ENCODE measurements at places on chromosomes 6 and 20.

GRCh38 chr6:99588618-99589289 is 17.9 kb upstream of the PRDM13 start:
- no peak for DNase-seq

DNA sequence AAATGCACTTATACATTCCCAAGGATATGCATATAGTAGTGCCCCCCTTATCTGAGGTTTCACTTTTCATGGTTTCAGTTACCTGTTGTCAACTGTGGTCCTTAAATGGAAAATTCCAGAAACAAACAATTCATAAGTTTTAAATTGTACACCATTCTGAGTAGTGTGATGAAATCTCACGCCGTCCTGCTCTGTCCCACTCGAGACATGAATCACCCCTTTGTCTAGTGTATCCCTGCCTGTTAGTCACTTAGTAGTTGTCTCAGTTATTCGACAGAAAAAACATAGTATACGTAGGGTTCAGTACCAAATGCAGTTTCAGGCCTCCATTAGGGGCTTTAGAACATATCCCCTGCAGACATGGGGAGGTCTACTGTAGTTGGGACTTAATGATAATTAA is 57.0 kb downstream of the MAP1LC3A start:
- DNase-seq, result no peak

DNA sequence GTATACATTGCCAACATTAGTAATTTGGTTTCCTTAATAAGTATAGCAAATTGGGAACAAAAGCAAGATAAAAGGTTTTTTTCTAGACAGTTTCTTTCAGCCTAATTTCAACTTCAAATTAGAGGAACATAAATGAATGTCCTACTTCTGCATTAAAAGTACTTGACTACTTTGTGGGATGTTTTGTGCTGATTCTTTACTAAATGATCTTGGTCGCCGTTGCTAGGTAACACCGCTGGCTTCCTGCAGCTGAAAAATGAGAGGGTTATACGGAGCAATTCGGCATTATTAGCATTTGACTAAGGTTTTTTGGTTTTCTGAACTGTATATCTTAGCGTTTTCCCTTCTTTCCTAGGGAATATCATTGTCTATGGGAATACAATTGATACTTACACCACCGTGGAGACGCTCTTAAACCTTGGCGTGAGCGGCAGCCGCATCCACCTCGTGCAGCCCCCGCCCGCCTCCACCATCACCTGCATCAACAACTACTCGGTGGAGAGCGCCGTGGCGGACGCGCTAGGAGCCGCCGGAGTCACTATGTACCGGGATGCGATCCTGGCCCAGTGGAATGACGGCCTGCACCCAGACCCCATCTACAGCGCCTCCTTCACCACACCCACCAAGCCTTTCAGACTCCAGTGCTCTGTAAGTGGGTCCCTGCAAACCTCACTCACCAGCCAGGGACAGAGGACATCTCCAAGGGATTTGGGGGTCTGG is 90.9 kb upstream of the INSM1 start:
- no peak for DNase-seq

DNA sequence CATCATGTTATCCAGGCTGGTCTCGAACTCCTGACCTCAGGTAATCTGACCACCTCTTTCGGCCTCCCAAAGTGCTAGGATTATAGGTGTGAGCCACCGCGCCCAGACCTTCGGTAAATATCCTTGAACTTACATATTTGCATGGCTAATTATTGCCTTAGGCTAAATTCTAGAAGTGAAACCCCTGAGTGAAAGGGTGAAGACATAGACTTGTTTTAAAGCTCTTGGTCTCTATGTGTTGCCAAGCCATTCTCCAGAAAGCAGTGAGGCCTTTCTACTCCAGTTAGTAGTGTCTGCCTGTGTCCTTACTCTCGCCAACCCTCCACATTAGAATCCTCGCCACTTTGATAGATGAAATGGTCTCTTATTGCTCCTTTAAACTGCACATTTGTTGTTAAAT is 2.6 kb upstream of the NOTCH4 start:
- DNase-seq, result no peak

- DNase-seq, result no peak
Observed at GRCh38 chr6:138204303-138204702, 14.0 kb downstream of the PBOV1 start.

- no peak for DNase-seq
Observed at GRCh38 chr20:39800111-39800510, 838.0 kb downstream of the DHX35 start.

- no peak for DNase-seq
Observed at GRCh38 chr20:51562027-51562331, 19.5 kb upstream of the NFATC2 start.

- no peak for DNase-seq
Observed at GRCh38 chr6:51199733-51200260, 381.1 kb downstream of the TFAP2B start.

DNA sequence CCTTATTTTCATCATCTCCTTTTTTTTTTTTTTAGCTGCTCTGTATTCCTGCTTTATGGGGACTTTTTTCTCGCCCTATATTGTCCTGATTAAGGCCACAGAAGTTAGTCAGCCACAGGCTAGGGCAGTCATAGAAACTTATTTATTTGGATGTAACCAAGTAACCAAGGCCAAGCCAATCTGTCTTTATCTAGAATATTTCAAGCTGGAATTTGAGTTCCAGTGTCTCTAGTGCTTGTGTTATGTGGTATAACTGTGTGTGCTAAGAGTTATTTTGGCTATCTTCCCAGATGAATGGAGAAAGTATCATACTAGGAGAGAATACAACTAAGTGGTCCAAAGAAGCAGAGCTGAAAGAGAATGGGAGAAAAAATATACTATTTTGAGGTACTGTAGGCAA is 751.5 kb downstream of the CBLN4 start:
- no peak for DNase-seq

- no peak for DNase-seq
Observed at GRCh38 chr20:18138639-18139583, 1.2 kb downstream of the KAT14 start.

DNA sequence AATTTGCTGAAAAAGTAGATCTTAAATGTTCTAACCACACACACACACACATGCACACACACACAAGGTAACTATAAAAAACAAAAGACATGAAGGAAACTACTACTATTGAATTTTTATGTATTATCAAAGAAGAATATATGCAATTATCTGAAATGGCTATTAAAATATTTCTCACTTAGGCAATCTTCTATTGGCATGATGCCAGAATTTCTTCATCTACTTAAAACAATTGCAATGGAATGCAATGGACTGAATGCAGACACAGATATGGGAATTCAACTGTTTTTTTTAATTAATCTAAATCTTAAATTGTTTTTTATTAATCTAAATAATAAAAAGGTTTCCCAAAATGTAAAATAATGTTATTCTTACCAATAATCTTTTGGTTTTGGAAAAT is 152.6 kb upstream of the SMLR1 start:
- no peak for DNase-seq

- DNase-seq, result no peak
Observed at GRCh38 chr6:41768545-41769308, 11.0 kb downstream of the FRS3 start.

DNA sequence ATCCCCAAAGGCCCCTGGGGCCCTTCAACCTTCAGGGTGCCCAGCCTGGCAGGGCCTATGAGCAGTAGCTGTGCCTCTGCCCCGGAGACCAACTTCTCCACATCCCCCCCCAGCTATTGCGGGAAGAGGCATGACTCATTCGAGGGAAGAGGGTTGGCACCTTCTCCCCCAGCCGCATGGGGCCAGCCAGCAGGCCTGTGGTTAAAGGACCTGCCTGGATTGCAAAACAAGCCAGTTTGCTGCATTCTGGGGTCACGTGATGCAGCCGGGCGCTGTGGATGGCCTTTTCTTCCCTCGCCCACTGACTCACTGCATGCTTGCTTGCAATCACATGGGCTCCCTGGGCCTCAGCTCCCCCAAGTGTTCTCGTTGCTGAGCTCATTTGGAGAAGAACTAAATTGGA is 182.5 kb downstream of the MAFB start:
- DNase-seq, result peak; percentile 97

- no peak for DNase-seq
Observed at GRCh38 chr6:104623052-104623690, 236.5 kb downstream of the HACE1 start.

GRCh38 chr6:105257340-105257739 is 77.5 kb upstream of the POPDC3 start:
- DNase-seq, result no peak

GRCh38 chr20:62938105-62938888 is at the start of gene GID8:
Gene GID8 (plus strand): TSS chr20:62938147. CDS start chr20:62941503, 3,356 bp downstream.
- no peak for DNase-seq

DNA sequence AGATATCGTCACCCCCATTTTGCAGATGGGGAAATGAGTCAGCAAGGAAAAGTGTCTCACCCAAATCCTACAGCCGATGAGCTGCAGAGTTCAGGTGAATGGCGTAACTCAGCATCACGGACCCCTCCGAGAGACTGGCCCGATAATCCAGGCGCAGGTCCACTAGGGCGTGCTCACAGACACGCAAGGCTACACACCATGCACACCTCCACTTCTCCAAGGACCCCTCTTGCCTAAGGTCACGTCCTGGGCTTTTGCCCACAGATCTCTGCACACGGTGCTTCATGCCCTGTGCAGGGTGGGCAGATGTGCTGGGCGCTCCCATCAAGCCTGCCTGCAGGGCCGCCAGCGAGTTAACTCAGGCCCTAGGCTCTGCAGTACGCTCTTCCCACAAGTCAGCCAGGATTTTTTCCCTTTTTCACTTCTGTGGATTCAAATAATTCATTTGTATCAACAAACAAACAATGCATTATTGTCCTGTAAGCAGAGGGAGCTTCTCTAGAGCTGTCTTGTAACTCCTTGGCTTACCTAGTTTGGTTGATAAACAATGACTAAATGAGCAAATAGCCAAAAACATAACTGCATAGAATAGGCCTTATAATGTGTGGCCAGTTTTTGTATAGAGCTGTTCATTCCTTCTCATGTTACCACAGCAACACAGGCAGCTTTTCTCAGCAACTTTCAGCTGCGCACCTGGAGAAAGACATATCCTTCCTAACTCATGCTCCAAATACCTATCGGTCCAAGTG is 139.1 kb downstream of the AGPAT4 start:
- DNase-seq, result no peak

- DNase-seq, result no peak
Observed at GRCh38 chr20:21391185-21391971, 5.9 kb downstream of the NKX2-4 start.

GRCh38 chr20:33233129-33233774 is 2.5 kb upstream of the BPIFA1 start:
- DNase-seq, result no peak

DNA sequence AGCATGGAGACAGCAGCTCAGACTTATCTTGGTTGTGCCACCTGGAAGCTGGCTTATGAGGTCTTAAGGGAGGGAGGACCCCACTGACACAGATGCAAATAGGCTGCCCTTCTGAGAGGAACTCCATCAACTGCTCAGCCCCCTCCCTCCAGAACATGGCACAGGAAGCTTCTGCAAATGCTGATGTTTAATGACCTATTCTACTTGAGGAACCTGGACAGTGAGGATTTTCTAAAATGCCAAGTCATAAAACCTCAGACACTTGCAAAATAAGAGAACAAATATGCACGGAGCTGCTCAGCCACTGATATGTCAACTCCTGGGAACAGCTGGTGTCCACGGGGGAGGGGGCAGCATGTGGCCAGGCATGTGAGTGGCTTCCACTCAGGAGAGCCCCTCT is 3.5 kb downstream of the CST9 start:
- DNase-seq, result no peak

- DNase-seq, result no peak
Observed at GRCh38 chr6:52976591-52977035, 18.5 kb downstream of the GSTA4 start.

- no peak for DNase-seq
Observed at GRCh38 chr20:23131766-23132165, 45.6 kb upstream of the CD93 start.

- peak; percentile 83 for DNase-seq
Observed at GRCh38 chr20:50655311-50655880, 35.9 kb downstream of the RIPOR3 start.

- no peak for DNase-seq
Observed at GRCh38 chr6:7264686-7265384, 48.2 kb downstream of the SSR1 start.

DNA sequence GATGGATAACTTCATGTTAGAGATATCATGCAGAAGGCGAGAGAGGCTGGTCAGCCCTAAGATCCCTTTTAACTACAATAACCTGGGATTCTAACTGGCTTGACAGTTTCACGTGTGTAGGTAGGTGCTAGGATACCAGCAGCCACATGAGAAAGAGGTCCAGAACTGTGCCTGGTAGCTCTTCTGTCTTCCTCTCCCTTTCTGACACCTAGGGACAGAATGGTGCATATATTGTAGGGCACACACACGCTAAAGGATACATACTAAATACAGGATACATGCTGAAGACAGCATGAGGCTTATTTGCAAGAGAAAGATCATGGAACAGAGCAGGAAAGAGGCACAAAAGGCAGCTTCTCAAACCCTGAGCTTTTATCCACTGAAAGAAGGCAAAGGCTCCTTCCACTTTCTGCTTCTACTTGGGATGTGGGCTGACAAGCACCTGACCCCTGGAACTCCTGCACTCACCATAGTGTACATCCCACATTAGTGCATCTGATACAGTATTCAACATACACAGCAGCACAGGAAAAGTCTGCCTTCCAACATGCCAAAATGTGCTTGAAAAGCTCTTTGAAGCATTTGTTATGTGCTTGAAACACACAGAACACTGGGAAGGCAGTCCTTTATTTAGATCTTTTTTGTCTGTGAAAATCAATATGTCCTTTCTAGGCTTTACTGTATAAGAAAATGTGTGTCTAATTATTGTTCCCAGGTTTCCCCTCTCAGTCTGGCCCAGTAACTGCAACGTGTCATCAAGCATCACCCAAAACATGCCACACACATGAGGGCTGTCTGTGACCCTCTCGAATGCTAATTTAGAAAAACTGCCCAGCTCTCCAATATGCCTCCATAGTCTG is 3.2 kb downstream of the SLC22A23 start:
- DNase-seq, result no peak

- no peak for DNase-seq
Observed at GRCh38 chr20:43717616-43717995, 9.2 kb downstream of the GTSF1L start.

DNA sequence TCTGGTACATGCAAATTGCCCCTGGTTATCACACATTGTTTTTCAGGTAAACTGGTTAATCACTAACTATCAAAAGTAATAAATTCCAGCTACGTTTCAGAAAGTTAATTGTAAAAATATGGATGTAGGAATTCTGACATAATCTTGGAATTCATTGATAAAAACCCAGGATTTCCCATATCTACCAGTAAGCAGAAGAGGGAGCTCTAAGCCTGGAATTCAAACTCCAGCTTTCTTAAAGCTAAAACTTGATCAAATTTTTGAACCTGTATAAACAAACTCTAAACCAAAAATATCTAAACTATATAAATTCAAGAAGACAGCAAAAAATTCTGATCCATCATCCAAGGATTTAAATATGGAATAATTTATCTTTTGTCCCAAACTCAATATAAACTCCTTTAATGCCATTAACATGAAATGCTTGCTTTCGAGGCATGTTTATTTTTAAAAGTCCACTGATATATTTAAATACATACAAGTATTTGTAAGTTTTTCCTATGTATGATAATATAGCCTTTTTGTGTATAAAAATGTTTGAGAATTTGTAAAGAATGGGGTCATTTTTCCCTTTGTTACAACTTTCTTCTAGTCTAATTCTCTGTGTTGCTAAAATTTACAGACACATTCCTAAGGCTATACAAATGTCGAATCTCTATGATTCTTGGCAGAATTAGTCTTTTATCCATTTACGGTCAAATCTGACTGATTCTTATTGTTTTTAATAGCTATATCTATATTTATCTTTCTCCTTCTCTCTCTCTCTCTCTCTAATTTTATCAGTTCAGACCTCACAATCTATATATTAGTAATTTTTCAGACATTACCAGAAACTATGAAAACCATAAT is 91.4 kb upstream of the RNF217 start:
- DNase-seq, result no peak

- DNase-seq, result no peak
Observed at GRCh38 chr6:14798996-14799588, 446.8 kb upstream of the JARID2 start.

Data from right atrium auricular region (tissue), 2 donors.